ENCODE measurements at places on chromosomes 7 and 10.

GRCh38 chr10:132837905-132838304 lies 52.0 kb upstream of the NKX6-2 start:
- no peak for DNase-seq

DNA sequence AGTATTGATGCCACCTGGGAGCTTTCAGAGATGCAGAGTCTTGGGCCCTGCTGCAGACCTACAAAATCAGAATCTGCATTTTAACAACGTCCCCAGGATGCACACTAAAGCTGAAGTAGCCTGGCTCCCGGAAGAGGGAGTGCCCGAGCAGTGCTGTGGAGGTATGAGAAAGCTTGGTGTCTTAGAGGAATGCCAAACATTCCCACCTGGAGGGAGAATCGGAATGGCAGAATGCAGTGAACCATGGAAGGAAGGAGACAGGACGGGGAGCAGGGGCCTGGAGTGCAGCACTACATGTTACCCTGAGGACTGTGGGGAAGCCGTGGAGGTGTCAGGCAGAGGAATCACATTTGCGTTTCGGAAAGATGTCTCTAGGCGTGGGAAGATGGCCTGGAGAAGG lies 90.9 kb downstream of the AOAH start:
- DNase-seq, result no peak

- DNase-seq, result no peak
Measured at GRCh38 chr10:75089634-75090033, 21.8 kb upstream of the SAMD8 start.

GRCh38 chr10:22022257-22023032 lies 18.9 kb upstream of the DNAJC1 start:
- DNase-seq, result no peak

- no peak for DNase-seq
Measured at GRCh38 chr7:124954790-124955189, 25.2 kb upstream of the POT1 start.
